ENCODE measurements at places on chromosomes 16 and 17.
A peak's percentile ranks its signal among the peaks of the same experiment; 100 is the strongest.

DNA sequence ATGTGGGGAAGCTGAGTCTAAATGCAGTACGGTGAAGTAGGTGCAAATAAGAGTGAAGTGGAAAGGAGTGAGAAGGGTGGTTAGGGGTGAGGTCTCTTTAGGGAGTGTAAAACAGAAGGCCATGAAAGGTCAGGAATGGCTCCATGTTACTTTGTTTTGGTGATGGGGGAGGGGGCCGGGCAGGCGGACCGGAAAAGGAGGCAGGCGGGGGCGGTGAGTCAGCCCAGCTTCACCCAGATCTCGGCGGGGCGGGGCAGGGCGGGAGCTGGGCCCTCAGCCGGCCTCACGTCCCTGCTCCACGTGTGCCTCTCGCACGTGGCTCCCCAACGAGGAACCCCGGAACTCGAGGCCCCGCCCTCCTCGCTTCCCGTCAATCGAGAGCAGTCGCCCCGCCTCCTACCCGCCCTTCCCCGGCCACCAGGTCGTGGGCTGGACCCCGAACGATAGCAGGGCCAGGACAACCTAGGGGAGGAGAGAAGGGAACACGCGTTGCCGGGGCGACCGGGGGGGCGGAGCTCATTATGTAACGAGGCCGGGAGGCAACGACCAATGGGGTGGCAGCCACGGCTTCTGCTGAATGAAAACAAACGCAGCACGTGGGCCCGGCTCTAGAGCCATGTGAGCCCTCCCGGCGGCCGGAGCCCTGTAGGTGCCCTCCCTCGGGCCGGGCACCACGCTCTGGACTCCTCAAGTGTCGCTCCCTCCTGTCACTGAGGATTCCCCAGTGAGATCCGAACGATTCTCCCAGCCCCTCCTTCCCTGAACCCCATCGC is 1.4 kb downstream of the NR1D1 start:
- peak overlapping the region; percentile 90 for H3K27ac ChIP-seq
- peaks cover 77% of the 10 kb centered on the region for H3K4me1 ChIP-seq
- peaks cover 37% of the 10 kb centered on the region for H3K36me3 ChIP-seq
- DNase-seq, result peak; percentile 98

GRCh38 chr17:80783486-80783885 is 208.2 kb upstream of the CHMP6 start:
- DNase-seq, result no peak
- peak overlapping the region; percentile 65 for H3K27ac ChIP-seq
- peaks cover 39% of the 10 kb centered on the region for H3K36me3 ChIP-seq
- H3K4me3 ChIP-seq, result no peak overlapping the region
- H3K27me3 ChIP-seq, result no peaks in the 10 kb centered on the region
- H3K4me1 ChIP-seq, result peaks cover 79% of the 10 kb centered on the region

GRCh38 chr16:16925432-16925831 is 545.3 kb downstream of the XYLT1 start:
- no peaks in the 10 kb centered on the region for H3K36me3 ChIP-seq
- DNase-seq, result no peak
- no peak overlapping the region for H3K27ac ChIP-seq
- H3K27me3 ChIP-seq, result no peaks in the 10 kb centered on the region

- H3K4me3 ChIP-seq, result no peak overlapping the region
- peaks cover 4% of the 10 kb centered on the region for H3K27me3 ChIP-seq
- H3K36me3 ChIP-seq, result peaks cover 2% of the 10 kb centered on the region
- H3K4me1 ChIP-seq, result no peaks in the 10 kb centered on the region
- no peak overlapping the region for H3K27ac ChIP-seq
Observed at GRCh38 chr17:81821603-81822311, 11.3 kb downstream of the MCRIP1 start.

DNA sequence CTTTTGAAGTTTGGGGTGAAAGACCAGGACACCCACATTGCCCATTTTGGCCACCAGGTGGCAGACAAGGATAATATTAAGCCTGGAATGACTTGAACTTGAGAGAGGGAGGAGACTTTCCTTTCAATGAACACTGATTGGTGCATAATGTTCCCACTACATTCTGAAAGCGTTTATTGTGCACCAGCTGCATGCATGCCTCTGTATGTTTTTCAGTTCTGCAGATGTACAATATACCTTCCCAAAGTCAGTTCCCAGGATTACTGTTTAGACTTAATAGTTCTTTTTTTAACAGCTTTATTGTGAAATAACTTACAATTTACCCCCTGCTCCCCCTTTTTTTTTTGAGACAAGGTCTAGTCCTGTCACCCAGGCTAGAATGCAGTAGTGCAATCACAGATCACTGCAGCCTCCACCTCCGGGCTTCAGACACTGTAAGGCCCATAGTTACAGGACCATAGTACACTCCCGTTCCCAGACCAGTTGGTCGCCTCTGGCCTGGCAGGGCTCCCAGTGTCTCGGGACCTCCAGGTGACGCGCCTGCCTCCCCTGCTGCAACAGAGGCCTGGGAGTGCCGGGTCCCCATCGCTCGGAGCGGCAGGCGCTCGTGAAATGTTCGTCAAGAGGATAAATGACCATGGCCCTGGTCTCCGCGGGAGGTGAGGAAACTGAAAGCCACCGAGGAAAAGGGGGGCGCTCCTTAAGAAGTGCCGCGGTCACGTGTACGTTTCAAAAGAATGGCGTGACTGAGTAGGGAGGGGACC is 12.2 kb downstream of the CES2 start:
- peaks cover 40% of the 10 kb centered on the region for H3K27me3 ChIP-seq
- H3K4me3 ChIP-seq, result peak overlapping the region; percentile 83
- DNase-seq, result peak; percentile 81
- H3K36me3 ChIP-seq, result peaks cover 3% of the 10 kb centered on the region
- no peak overlapping the region for H3K27ac ChIP-seq

DNA sequence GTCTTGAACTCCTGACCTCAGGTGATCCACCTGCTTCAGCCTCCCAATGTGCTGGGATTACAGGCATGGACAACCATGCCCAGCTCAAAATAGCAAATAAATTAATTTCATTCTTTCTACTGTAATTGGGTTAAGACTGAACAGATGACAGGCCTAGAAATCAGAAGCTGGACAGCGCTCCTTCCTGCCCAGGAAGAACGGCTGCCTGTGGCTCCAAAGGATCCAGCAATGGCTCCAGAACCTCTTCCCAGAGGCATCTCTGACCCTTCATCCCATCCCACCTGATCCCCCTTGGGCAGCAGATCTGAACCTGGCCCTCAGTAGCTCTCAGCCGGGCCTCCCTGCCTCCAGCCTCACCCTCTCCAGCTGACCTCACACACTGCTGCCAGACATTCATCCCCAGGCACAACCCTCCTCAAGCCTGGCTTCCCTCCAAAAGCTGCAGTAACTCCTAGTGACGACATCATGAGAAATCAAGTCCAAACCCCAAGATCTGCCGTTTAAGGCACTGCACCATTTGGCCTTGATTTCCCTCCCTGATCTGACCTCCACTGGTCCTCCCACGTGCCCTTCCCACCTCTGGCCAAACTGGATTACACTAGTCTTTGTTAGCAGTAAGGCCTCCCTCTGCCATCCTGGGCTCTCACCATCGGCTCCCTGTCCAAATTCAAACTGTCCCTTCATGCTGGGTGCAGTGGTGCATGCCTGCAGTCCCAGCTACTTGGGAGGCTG is 3.1 kb upstream of the MIF4GD start:
- peaks cover 29% of the 10 kb centered on the region for H3K36me3 ChIP-seq
- DNase-seq, result no peak
- H3K4me3 ChIP-seq, result no peak overlapping the region
- no peaks in the 10 kb centered on the region for H3K27me3 ChIP-seq

DNA sequence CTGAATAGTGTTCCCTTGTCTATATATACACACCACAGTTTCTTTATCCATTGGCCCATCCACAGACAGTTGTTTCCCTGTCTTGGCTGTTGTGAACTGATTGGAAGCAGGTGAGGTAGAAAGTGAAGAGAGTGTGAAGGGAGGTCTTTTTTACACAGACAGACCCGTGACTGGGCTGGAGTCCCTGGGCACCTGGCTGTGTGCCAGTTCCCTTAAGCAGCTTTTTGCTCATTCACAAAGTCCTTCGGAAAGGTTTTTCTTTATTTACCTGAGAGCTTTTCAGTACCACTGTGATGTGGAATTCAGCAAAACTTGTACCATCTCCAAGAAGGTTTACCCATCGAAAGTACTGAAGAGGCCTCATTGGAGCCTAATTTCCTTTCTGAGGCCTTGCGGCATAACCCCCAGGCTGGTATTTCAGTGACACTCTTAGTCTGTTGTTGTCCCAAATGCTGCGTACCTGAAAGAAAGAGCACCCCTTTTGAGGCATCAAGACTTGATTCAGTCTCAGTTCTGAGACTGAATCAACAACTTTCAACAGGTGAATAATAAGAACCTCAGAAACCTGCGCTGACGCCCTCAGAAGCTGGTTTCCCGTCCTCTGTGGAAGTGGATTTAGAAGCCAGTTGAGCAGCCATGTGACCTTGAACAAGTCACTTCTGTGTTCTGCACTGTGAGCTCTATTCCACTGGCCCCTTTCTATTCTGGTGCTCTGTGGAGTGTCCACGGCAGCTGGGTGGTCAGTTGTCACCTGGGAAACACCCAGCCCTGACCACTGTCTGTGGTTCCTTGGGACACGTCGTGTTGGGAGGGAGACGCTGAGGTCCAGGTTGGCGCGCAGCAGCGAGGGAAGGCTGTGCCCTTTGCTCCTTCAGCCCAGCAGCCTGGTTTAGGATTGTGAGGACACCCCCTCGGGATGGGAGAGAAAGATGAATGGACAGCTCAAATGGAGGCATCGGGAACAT is 53.9 kb upstream of the CRISPLD2 start:
- peaks cover 27% of the 10 kb centered on the region for H3K4me1 ChIP-seq
- H3K36me3 ChIP-seq, result peaks cover 47% of the 10 kb centered on the region
- peak overlapping the region; percentile 45 for H3K27ac ChIP-seq
